Sigmoid colon (tissue), 7 donors: ENCODE measurements at places on chromosomes 4 and X. TPM values are rescaled to one million over a fixed set of nuclear protein-coding genes. Genes with fewer than 3 reads are reported as not detected.

DNA sequence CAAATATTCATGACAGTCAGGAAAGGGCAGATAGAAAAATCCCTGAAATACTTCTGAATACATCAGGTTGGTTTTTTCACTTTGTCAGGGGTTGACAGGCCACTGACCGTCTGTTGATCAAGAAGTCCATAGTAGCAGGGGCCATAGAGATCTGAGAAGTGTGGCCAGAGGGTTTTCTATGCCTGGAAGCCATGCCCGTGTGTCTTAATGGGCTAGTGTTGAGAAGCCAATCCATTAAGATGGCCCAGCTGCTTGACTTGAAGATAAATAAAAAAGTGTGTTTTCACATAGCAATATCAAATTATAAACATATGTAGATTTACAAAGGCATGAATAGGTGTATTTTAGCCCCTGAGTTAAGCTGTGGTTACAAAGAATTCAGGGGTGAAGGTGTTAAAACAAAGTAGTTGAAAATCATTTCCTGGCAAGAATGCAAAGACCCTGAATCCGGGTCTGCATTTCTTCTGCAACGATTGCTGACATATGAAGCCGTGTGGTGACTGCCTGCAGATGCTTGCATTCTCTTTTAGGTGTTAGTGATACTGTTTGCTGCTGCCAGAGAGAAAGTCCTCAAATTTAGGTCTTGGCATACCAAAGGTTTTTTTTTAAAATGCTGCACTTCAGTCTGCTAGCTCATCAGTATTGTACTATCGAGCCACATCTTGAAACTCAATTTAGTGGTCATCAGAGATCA is 9.3 kb upstream of the LIMCH1 start:
- no peaks in the 10 kb centered on the region for H3K4me1 ChIP-seq
- no peaks in the 10 kb centered on the region for H3K36me3 ChIP-seq
- no peak for DNase-seq

DNA sequence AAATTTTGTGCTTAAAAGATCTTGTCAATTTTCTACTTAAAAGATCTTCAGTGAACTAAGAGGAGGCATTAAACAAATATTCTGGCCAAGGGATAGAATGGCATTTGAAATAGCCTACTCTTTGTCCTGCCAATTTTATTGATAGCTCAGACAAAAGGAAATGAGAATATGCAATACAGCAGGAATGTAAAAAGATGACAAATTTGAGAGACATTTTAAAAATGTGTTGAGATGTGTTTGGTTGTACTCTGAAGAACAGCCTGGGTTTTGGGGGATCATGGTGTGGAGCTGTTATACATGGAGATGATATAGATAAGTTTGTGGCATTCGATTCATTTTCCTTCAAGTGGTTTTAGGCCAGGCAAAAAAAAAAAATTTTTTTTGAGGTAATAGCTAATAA is 11.6 kb upstream of the MAD2L1 start:
- H3K27me3 ChIP-seq: no peaks in the 10 kb centered on the region
- H3K4me1 ChIP-seq: no peaks in the 10 kb centered on the region
- no peak overlapping the region for H3K27ac ChIP-seq
- no peaks in the 10 kb centered on the region for H3K36me3 ChIP-seq

GRCh38 chr4:84484236-84484635 is 14.9 kb downstream of the NKX6-1 start:
- no peaks in the 10 kb centered on the region for H3K36me3 ChIP-seq
- DNase-seq: no peak
- H3K27ac ChIP-seq: no peak overlapping the region
- no peak overlapping the region for H3K4me3 ChIP-seq

- no peaks in the 10 kb centered on the region for H3K36me3 ChIP-seq
- H3K27ac ChIP-seq: no peak overlapping the region
- no peaks in the 10 kb centered on the region for H3K4me1 ChIP-seq
- no peaks in the 10 kb centered on the region for H3K27me3 ChIP-seq
These were observed 23.8 kb downstream of the SMIM20 start for GRCh38 chr4:25937801-25938200.

GRCh38 chr4:151266497-151266896 is 10.5 kb upstream of the PRSS48 start:
- H3K27ac ChIP-seq: no peak overlapping the region
- peaks cover 28% of the 10 kb centered on the region for H3K4me1 ChIP-seq
- DNase-seq: no peak

DNA sequence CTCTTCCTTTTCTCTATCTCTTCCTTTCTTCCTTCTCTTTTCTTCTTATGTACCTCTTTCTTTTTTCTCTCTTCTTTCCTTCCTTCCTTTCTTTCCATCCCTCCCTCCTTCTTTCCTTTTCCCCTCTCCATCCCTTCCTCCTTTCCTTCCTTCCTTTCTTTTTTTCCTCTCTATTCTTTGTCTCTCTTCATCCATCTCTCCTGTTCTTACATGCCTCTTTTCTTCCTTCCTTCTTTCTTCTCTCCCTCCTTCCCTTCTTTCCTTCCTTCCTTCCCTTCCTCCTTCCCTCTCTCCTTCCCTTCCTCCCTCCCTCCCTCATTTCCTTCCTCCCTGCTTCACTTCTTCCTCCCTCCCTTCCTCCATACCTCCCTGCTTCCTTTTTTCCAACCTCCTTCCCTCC is 19.2 kb upstream of the XG start:
- H3K27me3 ChIP-seq: no peaks in the 10 kb centered on the region
- H3K27ac ChIP-seq: no peak overlapping the region
- no peak overlapping the region for H3K4me3 ChIP-seq
- no peaks in the 10 kb centered on the region for H3K4me1 ChIP-seq
- H3K36me3 ChIP-seq: peaks cover 83% of the 10 kb centered on the region
- DNase-seq: no peak

Gene SOX3
- not detected for total RNA-seq

Gene CFAP99
- total RNA-seq: not detected

Gene ZDHHC15
- total RNA-seq: 2.1 TPM

Gene PHEX
- total RNA-seq: 0.71 TPM

Gene NWD2
- 0.33 TPM for total RNA-seq
